ENCODE measurements at places on chromosomes 1 and 21.

- no peak for DNase-seq
These were observed 20.0 kb downstream of the ITGB2 start for GRCh38 chr21:44900559-44901251.

- peak; percentile 26 for DNase-seq
These were observed 38.3 kb downstream of the USP25 start for GRCh38 chr21:15768045-15768601.

DNA sequence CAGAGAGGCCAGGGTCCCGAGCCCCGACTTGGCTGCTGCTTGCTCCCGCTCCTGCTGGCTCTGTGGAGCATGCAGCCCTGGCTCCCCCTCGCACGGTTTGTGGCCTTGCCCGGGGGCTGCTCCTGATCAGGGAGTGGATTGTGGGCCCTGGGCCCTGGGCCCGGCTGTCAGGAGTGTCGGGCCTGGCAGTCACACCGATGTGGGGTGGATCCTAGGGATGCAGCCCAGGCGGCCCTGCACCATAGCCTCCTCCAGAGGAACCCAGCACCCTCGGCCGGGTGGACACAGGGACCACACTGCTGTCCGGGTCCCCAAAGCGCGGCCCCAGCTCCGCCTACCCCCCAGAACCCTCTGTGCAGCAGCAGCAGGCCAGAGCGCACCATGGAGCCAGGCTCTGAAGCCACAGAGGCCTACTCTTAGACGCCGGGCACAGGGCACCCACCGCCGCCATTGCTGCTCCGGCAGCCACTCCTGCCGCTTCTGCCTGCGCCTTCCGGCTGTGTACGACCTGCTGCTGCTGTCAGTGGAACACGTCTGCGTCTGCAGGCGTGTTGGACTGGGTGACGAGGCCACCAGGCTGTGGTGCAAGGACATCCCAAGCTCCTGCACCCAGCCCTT is 9.4 kb downstream of the SLX9 start:
- no peak for DNase-seq

DNA sequence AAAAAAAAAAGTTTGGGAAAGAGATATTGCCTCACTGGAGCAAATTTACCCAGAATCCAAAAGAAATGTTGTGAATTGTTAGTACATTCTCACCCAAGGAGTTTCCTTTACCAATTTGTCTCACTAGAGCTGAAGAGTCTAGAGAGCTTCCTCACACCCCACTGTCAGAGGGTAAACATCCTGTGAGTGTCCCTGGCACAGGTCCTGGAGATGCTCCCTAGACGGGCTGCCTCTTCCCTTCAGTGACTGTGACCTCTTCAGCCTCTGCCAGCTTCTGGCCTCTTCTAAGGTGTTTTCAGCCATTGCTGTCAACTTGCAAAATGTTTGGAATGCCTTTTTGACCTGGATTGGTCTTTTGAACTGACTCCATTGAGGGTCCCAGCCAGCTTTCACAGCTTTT is 159.4 kb downstream of the DHRS3 start:
- peak; percentile 49 for DNase-seq

GRCh38 chr1:172269644-172270043 is 150.8 kb upstream of the C1orf105 start:
- DNase-seq, result peak; percentile 47

GRCh38 chr21:32352526-32352925 is 40.3 kb downstream of the URB1 start:
- DNase-seq, result no peak

- no peak for DNase-seq
These were observed 106.7 kb downstream of the CAMTA1 start for GRCh38 chr1:6891781-6892579.

DNA sequence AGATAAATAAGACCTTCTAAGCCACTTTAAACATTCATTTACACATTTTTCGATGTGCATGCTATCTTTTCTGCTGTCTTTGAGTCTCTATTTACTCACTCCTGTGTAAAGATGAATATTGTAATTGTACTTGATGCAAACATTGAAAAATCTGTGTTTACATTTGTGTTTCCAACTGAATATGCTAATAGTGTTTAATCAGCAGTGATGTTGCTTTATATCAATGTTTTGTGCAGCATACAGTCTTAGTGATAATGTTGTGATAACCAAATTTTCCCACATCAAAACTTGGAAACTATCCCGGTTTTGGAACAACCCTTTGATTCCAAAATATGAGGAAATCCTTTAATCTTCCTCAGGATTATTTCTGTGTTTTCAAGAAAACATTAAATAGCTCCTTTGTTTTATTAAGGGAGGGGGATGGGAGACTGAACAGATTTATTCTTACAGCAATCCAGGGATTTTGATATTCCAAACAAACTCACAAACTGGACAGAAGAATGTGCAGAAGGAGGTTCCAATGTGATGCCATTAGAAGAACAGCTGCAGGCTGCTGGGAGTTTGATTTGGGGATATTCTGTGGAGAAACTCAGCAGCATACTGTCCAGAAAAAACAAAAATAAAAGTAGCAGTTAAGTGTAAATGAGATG is 248.0 kb downstream of the S1PR1 start:
- DNase-seq, result no peak

- DNase-seq, result no peak
These were observed 5.5 kb downstream of the FBXO2 start for GRCh38 chr1:11648732-11649158.

- DNase-seq, result no peak
These were observed 14.7 kb downstream of the COA7 start for GRCh38 chr1:52683367-52683940.

- DNase-seq, result no peak
These were observed 110.9 kb upstream of the CYYR1 start for GRCh38 chr21:26683996-26684395.

GRCh38 chr1:113255038-113255719 is 135.1 kb upstream of the MAGI3 start:
- DNase-seq, result no peak

DNA sequence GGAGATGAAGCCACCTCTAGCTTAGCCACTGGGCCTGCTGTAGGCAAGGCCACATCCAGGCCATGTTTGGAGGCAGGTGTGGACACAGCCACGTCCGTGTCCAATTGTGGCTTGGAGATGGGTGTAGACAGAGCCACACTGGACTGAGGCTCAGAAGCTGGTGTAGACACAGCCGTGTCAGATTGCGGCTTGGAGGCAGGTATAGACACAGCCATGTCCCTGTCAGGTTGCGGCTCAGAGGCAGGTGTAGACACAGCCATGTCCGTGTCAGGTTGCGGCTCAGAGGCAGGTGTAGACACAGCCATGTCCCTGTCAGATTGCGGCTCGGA is 2.2 kb downstream of the PERM1 start:
- DNase-seq, result no peak

GRCh38 chr1:55155522-55155921 is 59.6 kb downstream of the USP24 start:
- peak; percentile 38 for DNase-seq

DNA sequence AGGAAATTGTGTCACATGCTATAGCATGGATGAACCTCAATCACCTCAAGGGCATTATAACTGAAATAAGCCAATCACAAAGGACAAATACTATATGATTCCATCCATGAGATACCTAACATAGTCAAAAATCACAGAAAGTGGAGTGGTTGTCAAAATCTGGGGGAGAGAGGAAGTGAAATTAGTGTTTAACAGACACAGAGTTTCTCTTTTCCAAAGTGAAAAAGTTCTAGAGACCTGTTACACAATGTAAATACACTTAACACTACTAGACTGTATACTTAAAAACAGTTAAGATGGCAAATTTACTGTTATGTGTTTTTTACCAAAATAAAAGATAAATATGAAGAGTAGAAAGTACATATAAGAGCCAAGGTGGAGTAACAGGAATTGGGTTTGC is 31.8 kb downstream of the ZNF644 start:
- DNase-seq, result no peak

- DNase-seq, result no peak
These were observed 21.2 kb downstream of the CTNNBIP1 start for GRCh38 chr1:9888886-9889285.

- DNase-seq, result no peak
These were observed 1.1 kb downstream of the ETV3L start for GRCh38 chr1:157098519-157098918.

DNA sequence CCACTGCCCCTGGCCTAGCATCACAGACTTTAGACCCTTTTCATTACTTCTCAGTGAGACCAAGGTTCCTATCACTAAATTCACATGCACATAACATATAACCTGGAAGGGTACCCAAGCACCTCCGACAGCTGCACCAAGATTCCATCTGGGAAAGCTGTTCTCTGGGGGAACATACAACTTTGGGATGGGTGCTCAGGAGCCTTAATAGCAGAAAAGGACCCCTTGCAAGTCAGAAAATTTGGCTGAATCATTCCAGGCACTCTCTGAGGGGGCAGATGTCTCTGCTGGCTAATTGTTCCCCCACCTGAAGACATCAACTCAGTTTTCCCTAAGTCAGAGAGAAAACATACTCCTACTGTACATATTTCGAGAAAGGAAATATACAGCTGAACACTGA is 41.3 kb upstream of the PSEN2 start:
- DNase-seq, result no peak

DNA sequence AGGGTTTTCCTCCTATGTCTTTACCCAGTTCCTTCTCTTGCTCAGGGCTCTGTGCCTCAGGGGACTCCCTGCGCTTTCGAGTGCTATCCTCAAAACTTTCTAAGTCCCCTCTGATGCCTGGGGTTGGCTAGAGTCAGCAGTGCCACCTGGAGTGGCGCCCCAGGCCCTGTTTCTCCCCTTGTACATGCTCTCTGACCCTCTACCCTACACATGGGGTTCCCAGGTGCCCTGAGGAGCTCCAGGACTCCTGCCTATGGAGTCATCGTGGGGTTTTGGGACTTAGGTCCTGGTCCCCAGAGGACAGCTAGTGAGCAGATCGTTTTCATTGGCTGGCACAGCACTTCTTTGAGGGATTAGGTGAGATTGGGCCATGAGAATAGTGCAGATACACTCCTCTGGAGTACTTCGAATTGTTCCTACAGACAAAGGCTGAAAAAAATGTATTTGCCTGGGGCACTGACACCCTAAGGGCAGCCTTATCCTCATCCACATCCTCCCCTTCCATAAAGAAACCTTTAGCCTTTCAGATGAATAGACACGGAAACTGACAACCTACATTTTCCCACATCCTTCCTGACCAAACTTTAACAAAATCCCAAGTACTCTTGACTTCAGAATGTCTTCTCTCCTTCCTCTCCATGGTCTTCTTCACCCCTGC is 41.5 kb downstream of the LGR6 start:
- no peak for DNase-seq

GRCh38 chr21:30209601-30210000 is 6.3 kb downstream of the CLDN8 start:
- peak; percentile 8 for DNase-seq

GRCh38 chr1:48139275-48139674 is 83.2 kb upstream of the SLC5A9 start:
- DNase-seq, result no peak

- no peak for DNase-seq
These were observed 20.8 kb downstream of the LRRC8B start for GRCh38 chr1:89545264-89546038.

DNA sequence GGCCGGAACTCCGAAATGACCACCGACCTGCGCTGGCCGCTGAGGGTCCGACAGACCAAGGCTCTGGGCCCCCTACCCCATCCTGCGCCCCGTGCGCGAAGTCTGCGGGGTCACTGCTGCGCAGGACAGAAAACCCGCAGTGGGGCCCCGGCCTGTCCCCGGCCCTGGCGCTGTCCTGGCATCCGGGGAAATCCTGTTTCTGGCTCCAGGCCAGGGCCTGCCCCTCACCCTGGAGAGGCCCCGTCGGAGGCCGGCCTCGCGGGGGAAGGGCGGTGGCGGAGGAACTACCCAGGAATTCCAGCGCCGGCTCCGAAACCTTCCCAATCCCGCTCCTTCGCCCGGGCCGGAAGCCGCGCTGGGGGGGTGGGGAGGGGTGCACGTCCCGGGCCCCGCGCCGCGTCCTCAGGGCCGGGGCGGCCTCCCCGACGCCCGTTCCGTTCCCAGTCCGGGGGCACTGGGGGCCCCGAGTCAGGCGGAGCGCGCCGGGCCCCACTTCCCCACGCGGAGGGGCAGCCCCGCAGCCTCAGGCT is 77.0 kb downstream of the MORN1 start:
- peak; percentile 82 for DNase-seq

GRCh38 chr1:45687754-45688740 is at the start of gene TMEM69:
Gene TMEM69, plus strand, starts transcription at chr1:45688181. Its CDS starts 2,888 bp downstream, at chr1:45691069.
- DNase-seq, result peak; percentile 92

DNA sequence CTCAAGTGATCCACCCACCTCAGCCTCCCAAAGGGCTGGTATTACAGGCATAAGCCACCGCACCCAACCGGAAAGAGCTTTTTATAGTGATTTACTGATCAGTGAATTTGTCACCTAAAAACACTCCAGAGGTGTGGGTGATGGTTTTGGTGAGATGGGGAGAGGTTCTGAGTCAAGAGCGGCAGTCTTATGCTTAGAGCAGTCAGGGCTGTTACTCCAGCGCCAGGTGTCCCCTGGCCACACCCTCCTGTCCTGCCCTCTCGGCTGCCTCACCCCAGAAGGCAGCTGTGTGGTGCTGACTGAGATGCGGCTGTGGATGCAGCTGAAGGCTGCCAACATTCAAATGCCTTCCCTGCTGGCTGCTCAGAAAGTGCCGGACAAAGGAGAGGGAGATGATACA is 94.5 kb upstream of the LPGAT1 start:
- DNase-seq, result no peak

- no peak for DNase-seq
These were observed 5.5 kb downstream of the PGLYRP4 start for GRCh38 chr1:153343040-153343681.

DNA sequence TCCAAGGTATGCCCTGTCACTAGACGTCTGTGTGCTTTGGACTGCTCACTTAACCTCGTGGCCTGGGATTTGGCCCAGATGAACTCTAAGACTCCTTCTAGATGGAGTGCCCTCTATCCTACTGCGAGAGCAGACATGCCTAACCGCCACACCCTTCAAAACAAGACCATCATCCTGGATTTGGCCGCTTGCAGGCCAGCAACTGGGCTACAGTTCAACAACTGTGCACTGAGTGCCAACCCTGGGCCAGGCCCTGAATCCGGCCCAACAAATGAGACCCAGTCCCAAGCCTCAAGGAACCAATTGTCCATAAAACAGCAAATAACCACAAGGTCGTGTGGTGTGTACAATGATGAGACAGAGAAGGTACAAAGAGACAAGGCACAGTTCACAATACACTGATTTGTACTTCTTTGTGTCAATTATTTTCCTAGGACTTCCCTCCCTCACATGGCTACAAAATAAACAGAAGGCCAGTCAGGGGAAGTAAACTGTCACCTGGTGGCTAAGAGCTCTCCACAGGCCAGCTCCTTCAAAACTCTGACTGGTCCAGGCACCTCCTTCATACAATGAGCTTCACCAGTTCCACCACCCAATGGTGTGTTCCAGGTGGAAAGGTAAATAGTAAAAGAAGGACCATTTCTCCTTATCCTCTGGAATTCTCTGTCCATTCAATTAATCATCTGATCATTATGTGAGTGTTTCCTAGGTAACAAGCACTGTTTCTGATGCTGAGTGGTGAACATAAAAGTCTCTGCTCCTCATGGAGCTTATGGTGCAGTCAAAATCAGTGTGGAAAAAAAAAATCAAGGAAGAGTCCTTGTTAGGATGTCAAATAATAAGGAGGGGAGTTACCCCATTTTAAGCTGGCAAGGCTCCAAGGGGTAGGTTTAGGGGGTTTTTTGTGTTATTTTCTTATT is 60.4 kb downstream of the CAPZB start:
- DNase-seq, result no peak

GRCh38 chr1:201637282-201638079 is 98.6 kb downstream of the NAV1 start:
- DNase-seq, result no peak

GRCh38 chr1:24720152-24720551 is 25.1 kb upstream of the CLIC4 start:
- DNase-seq, result no peak

GRCh38 chr1:3064296-3064850 is 4.6 kb upstream of the PRDM16 start:
- no peak for DNase-seq

Measured in fibroblast of skin of scalp (primary cell).